LHCN-M2 (cell line): ENCODE measurements at places on chromosomes 6 and 20.
A peak's percentile ranks its signal among the peaks of the same experiment; 100 is the strongest.

- DNase-seq: no peak
Observed at GRCh38 chr6:130381012-130381411, 15.2 kb downstream of the TMEM200A start.

- DNase-seq: peak; percentile 50
Observed at GRCh38 chr6:156963712-156964700, 186.8 kb downstream of the ARID1B start.

DNA sequence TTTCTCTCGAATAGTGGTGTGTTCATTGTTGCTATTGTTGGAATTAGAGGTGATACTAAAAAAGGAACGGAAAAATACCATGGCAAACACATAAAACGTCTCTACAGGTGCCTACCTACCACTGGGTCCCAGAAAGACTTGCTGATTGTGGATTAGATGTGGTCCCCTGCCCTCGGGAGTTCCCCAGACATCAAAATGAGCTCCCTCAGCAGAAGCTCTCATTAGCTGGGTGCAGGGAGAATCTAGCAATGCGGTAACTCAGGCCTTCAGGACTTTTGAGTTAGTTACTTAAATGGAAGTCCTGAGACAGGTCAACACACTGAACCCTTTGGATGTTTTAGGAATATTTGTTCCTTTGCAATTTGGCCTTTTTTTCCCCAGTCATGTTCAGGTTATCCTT is 6.1 kb downstream of the IRF4 start:
- DNase-seq: no peak

DNA sequence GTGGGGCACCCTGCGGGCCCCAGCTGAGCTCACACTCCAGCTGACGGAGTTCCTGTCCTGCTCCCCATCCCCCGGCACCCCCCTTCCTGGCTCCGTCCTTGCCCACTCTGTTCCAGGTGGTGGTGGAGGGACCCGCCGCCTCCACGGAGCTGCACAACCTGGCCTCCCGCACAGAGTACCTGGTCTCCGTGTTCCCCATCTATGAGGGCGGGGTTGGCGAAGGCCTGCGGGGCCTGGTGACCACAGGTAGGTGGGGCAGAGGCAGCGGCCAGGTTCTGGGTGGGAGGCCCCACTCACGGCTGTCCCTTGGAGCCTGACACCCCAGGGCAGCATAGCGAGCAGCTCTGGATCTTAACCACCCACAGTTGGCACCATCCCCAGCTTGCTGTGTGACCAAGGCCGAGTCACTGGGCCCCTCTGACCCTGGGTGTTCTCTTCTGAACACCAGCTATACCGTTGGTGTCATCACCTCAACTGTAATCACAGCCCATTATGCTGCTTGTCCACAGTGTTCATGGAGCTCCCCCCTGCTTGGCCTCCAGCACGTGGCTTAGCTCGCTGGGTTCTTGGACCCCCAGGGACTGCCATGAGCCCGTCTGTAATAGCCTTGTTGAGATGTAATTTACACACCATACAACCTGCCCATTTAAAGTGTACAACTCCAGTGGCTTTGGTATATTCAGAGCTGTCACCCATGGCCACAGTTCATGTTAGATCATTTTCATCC is 17.4 kb downstream of the COL20A1 start:
- DNase-seq: peak; percentile 23

DNA sequence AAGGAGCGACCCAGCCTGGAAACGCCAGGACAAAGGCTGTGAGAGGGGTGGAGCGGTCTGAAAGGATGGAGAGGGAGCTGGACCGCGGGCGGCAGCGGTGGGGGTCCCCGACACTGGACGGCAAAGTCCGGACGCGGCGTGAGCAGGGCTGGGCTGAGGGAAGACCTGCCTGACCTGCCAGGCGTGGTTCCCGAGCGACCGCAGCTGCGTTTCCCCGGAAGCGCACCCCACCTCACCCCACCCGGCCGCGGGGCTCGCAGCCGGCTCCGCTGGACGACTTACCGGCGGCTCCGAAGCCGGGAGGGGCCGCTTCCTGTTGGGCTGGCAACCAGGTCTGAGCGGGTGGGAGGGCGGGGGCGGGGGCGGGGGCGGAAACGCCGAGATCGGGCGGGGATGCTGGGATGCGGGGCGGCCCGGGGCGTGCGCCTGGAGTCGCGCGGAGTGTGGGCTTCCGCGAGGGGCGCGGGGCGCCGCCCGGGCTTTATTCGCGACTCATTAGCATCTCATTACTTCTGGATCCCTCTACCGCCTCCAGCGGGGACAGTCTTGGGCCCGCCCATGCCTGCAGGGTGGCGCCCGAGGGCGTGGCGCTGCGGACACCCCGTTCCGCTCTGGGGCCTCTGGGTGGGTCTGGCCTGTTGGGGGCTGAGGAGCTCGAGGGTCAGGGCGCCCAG is at the start of gene MICAL1:
Gene MICAL1, minus strand, starts transcription at position 336 of the 674 bp plus-strand sequence. CDS start 1,576 bp downstream, outside the sequence.
- peak; percentile 79 for DNase-seq

DNA sequence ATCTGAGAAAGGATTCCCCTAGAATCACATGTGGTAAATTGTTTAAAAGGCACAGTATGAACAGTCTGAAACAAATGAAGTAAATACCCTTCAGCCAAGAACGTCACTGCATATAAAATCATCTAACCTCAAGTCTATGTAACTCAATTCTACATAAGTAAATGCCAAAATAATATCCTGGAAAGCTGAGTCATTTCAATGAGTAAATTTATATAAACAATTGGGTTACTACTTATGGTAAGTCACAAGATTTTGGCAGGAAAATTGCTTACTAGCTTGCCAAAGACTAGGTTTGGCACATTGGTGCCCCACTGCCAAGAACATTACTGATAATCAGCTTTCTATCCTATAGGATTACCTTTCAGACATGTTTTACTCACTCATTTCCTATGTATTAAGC is 8.4 kb downstream of the GMDS start:
- DNase-seq: peak; percentile 76

- peak; percentile 54 for DNase-seq
Observed at GRCh38 chr6:53347921-53348370, 804 bp downstream of the ELOVL5 start.
